ENCODE measurements at places on chromosomes 2 and 18.
A peak's percentile ranks its signal among the peaks of the same experiment; 100 is the strongest.

GRCh38 chr2:239869272-239870155 lies 155.6 kb downstream of the NDUFA10 start:
- no peak for DNase-seq

DNA sequence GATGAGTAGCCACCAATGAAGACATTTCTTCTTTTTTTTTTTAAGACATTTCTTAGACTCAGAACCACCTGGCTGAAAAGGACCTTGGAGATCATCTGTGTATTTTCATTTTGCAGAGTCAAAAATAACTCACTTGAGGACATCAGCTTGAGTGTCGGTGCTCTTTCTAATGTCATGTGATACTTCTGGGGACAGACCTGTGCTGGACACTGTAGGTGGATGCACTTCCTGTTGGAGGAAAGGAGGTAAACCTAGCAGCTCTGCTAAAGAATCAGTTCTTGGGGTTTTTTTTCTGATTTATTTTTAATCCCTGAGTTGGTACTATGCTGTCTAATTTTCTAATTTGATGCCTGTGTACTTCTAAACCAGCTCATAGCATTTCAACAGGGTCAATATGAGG lies 283.9 kb upstream of the CRIM1 start:
- no peak for DNase-seq

GRCh38 chr2:160087854-160088745 lies 25.7 kb upstream of the PLA2R1 start:
- DNase-seq = no peak

- DNase-seq = no peak
These were observed 54.6 kb upstream of the TXNDC2 start for GRCh38 chr18:9831036-9831722.

GRCh38 chr2:30230497-30231211 lies 680 bp upstream of the LBH start:
- peak; percentile 48 for DNase-seq

GRCh38 chr2:143530758-143531157 lies 401.5 kb downstream of the ARHGAP15 start:
- no peak for DNase-seq

Measured in breast epithelium (tissue), 4 donors.